ENCODE measurements at places on chromosomes 6 and 20. TPM values are rescaled to one million over a fixed set of nuclear protein-coding genes. Genes with fewer than 3 reads are reported as not detected.

Gene VWA7
- total RNA-seq = 1.5 TPM

Gene CCDC170
- total RNA-seq = 0.14 TPM

Gene TMC2
- total RNA-seq = not detected

Gene SMLR1
- not detected for total RNA-seq

Gene STMND1
- total RNA-seq = not detected

Data from kidney epithelial cell (primary cell).